ENCODE measurements at places on chromosomes 5 and 9.

GRCh38 chr5:158801268-158801667, 298.4 kb downstream of the EBF1 start:
- DNase-seq = no peak

DNA sequence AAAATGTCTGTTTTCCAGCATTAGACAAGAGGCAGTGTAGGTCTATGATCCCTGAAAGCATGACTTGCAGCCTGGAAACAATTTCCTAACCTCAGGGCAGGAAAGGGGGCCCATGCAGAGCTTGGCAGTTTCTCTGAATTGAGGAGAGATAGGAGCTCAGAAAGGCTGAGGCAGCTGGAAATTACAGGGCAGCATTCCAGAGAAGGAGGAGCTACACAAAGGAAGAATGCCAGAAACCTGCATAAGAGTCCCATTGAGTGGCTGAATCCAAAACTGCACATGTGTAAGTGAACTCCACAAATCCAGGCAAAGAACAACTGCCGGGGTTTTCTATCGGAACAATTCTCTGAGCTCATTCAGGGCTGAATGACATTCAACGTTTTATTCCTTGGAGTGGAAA, 346.8 kb downstream of the PIK3R1 start:
- no peak for DNase-seq

DNA sequence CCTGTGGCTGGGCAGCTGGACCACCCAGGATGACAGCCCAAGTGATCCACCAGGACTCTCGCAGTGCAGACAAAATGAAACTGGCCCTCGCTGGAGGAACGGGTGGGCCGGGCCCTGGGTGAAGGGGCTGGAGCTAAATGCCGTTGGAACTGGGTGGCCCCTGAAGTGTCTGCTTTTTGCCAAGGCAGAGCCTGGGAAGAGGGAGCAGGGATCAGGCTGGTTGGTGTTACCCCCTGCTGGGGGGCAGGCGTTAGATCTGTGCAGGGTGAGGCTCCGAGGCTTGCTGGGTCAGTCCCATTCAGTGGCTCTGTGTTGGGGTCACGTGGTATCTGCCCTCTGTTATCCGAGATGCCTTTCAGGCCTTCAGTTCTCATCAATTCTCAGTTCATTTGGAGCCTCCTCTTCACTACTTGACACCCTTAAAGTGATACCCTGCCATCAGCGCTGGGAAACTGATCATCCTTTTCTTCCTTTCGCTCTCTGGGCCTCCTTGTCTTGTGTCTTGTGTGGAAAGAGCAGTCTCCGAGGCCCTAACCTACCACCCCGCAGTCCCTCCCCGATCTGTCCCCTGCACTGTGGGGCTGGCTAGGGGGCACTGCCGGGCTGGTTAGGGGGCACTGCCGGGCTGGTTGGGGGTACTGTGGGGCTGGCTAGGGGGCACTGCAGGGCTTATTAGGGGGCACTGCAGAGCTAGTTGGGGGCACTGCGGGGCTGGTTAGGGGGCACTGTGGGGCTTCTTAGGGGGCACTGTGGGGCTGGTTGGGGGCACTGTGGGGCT, 37.3 kb downstream of the COL5A1 start:
- no peak for DNase-seq

DNA sequence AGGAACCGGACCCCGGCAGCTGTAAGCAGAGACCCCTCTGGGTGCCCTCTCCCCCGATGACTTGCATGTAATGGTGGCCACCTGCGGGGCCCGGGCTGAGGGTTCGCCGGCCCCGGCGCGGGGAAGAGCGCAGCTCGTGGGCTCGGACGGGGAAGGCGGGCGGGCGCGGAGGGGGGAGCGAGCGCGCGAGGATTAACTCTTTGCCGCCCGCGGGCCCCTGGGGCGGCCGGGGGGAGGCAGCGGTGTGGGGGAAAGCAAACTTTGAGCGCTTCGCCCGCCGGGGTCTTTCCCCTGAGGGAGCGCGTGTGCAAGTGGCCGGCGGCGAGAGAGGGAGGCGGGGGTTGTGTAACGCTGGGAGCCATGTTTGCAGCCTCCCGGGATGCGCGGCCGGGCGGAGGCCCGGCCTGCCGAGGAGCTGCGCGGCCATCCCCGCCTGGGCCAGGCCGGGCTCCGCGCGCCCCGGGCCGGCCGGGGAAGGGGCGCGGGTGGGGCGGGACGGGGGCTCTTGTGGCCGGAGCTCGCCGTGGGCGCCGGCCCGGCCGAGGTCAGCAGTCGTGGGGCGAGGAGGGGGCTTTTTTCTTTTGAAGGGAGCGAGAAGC, 547 bp downstream of the ANP32B start:
- DNase-seq = peak; percentile 44

DNA sequence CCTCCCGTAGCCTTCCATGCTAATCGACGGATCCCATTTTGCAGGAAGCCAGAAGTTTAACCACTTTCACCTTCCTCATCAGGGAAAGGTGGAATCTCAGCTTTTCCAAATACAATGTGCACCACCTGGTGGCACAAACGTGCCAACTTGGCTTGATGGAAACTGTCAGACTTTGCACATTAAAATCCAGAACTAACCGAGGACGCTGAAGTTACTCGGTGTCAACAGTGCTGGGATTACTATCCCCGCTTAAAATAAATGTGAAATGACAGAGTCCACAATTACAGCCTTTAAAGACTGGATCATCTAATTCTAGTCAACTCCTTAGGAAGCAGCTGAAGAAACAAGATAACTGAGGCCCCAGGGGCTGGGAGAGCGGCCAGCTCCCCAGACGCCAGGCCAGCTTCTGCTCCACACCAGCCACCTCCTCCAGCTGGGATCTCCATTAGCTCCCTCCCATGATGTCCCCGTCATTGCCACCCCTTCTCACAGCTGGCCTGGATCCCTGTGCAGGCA, 50.1 kb upstream of the RETREG1 start:
- no peak for DNase-seq

GRCh38 chr5:74673011-74673790, 11.8 kb upstream of the HEXB start:
- no peak for DNase-seq

DNA sequence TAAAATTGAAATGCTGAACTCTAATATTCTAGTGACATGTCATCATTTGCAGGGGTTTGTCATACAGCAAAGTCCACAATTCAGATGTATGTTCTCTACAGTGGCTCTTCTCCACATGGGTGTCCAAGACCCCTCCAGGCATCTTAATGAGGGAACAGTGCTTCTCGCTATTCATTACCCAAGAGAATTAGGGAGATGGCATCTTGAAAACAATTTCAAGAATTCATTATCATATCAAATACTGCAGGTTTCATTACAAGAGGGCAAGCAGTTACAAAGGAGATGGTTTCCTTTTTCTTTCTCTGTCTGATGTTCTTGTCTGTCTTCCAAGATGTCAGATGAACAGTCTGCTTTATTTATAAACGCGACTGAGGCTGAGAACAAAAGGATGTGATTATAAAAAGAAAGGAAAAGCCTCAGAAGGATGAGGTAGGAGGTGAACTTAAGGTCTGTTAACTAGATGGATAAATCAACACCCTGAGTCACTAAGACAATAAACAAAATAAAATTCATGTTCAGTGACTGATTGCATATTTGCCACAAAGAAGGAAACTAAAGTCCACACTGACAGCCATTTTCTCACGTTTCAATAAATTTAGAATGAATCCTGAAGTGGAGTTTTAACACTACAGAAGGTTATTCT, 326.7 kb upstream of the EFNA5 start:
- DNase-seq = no peak

DNA sequence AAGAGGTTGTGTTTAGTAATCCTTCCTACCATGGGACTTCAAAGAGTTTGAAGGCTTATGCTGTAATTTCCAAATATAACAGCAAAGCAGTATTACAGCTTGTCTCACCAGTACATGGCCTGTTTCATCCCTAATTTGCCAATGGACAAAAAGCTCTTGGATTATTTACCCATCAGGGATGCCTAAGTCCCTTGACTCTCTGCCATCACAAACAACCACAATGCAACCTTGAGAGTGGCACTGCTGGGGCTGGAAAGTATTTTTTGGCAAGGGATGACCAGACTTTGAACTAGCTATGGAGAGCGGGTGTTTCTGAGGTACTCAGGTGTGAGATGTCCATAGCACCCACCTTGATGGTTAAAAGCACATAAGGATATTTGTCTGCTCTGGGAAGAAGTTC, 9.1 kb downstream of the MAMDC2 start:
- no peak for DNase-seq

- peak; percentile 84 for DNase-seq
These were observed at the start of gene PSMB7 for GRCh38 chr9:124415102-124415851. PSMB7 (minus strand) TSS chr9:124415442; CDS start chr9:124415425, 17 bp downstream.

GRCh38 chr5:64125521-64125920, 40.1 kb upstream of the RNF180 start:
- no peak for DNase-seq

GRCh38 chr5:164052536-164053093, 547.2 kb downstream of the MAT2B start:
- DNase-seq = no peak

DNA sequence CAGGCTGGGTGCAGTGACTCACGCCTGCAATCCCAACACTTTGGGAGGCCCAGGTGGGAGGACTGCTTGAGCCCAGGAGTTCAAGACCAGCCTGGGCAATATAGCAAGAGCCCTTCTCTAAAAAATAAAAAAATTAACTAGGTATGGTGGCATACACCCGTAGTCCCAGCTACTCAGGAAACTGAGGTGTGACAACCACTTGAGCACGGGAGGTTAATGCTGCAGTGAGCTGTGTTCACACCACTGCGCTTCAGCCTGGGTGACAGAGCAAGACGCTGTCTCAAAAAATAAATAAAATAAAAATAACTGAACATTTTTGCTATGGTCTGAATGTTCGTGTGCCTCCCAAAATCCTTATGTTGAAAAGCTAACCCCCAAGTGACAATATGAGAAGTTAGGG, 24.5 kb downstream of the AGTPBP1 start:
- DNase-seq = no peak

DNA sequence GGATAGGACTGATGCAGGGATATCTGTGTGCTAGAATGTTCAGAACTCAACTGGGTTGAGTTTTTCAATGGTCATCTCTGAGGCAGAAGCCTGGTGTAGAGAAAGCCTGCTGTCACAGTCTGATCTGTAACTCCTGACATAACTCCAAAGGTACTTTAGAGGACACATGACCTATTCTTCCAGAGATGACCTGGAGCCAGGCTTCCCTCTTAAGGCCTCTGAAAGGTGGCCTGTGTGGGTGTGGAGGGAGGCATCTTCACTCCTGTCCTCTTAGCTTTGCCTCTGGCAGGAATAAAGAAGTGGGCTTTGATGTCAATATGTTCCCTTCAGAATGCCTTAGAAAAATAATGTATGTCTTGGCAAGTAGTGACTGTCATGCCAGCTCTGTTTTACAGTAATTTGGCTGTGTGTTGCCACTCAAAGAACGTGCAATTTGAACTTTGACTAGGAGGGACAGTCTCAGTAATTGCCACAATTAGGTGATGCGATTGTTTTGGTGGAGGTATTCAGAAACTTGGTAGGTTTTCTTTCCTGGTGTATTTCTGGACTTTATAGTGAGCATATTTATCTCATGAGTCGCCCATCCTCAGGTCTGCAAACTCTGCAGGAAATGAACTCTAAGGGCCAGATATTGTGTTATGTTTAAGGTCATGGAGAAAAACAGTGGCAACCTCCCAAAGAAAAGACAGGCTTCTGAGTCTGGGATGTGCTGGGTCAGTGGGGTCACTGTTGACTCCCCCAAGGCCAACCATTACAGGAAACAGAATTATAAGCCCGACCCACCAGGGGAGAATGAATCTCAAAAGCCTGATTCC, 3.2 kb upstream of the C5orf63 start:
- no peak for DNase-seq

- no peak for DNase-seq
These were observed 34.9 kb downstream of the ZFYVE16 start for GRCh38 chr5:80442742-80443141.

DNA sequence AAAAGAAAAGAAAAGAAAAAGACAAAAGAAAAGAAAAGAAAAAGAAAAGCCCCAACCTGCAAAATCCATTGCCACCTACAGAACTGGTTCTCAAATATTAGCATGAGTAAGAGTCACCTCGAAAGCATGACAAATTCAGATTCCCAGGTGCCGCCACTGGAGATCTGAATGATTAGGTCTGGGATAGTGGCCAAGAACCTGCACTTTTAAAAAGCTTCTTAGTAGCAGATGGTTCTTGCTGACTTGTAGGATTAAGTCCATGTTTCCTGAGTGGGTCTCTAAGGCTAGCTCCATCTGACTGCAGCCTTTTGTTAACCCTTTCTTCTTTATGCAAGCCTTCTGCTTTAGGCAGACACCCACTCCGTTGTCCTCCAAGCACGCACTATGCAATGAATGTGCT, 178.5 kb upstream of the CDH18 start:
- DNase-seq = no peak

- DNase-seq = no peak
These were observed 66.4 kb downstream of the SHC3 start for GRCh38 chr9:89112243-89112642.

GRCh38 chr5:83475391-83475863, 3.9 kb downstream of the VCAN start:
- no peak for DNase-seq

DNA sequence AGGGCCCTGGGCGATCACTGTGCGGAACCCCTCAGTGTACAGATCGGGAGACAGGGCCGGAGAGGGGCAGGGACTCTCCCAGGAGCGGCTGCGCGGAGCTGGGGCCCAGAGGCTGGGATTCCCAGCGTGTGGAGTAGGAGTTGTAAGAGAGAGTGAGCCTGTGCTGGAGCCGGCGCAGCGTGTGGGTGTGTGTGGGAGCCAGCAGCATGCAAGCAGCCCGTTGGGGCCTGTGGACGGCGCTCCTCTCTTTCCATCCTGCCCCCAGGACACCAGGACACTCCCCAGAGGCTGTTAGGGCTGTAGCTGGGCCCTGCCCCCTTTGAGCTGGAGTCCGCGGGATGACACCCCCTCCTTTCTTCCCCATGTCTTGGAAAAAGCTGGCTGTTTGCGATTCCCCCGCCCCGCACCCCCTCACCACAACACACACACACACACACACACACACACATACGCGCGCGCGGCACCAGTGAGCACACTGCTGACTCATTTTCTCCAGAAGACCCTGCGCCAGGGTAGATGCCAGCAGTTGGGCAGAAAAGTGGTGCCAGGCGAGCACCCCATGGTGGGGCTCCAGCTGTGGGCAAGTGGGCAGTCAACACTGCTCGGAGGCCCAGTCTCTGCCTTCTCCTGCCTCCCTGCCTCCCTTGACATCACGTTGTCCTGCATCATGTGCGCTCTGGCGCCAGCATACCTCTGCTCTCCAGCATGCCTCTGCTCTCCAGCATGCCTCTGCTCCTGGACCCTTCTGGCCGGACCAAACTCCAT, 1.5 kb downstream of the COL27A1 start:
- no peak for DNase-seq

Data from NK-92 treated with Interleukin-12 subunit alpha and Interleukin-12 subunit beta, amount 100 ng/mL, for 24 hours (cell line).